ENCODE measurements at places on chromosomes 4 and X. TPM values are rescaled to one million over a fixed set of nuclear protein-coding genes. Genes with fewer than 3 reads are reported as not detected.

HSPA4L gene
- total RNA-seq: 15.7 TPM

IQCM gene
- not detected for total RNA-seq

EDA gene
- total RNA-seq: 0.77 TPM

STX18 gene
- 22.2 TPM for total RNA-seq

MAGEA2B gene
- not detected for total RNA-seq

PRRG3 gene
- total RNA-seq: not detected

SYTL4 gene
- 18.0 TPM for total RNA-seq

HHIP gene
- 69.6 TPM for total RNA-seq

SOWAHB gene
- total RNA-seq: not detected

FAAH2 gene
- not detected for total RNA-seq

FAM114A1 gene
- total RNA-seq: 527 TPM

PPBP gene
- total RNA-seq: not detected

FAM47E gene
- total RNA-seq: 0.19 TPM

PGAM4 gene
- not detected for total RNA-seq

XAGE1A gene
- not detected for total RNA-seq

WAS gene
- total RNA-seq: 0.28 TPM

GSX2 gene
- total RNA-seq: under 0.01 TPM

KCNE5 gene
- 0.38 TPM for total RNA-seq

MAML3 gene
- 1.7 TPM for total RNA-seq

RBM46 gene
- not detected for total RNA-seq

CSN1S1 gene
- total RNA-seq: not detected

NSUN7 gene
- total RNA-seq: under 0.01 TPM

RASL11B gene
- 0.28 TPM for total RNA-seq

TRO gene
- 10.2 TPM for total RNA-seq

LDB2 gene
- total RNA-seq: 15.5 TPM

ZNF630 gene
- total RNA-seq: 1.2 TPM

SATL1 gene
- total RNA-seq: not detected

TEX13B gene
- not detected for total RNA-seq

MAGEA2 gene
- total RNA-seq: not detected

Data from regular cardiac myocyte (primary cell).